ENCODE measurements at places on chromosomes 5 and 9. TPM values are rescaled to one million over a fixed set of nuclear protein-coding genes. Genes with fewer than 3 reads are reported as not detected.

Gene ERP44
- 26.4 TPM for polyA plus RNA-seq

Gene FAM78A
- polyA plus RNA-seq, result 0.24 TPM

Gene MRPS30
- 54.0 TPM for polyA plus RNA-seq

Gene GCNT4
- 0.45 TPM for polyA plus RNA-seq

Data from Purkinje cell (primary cell).